ENCODE measurements at places on chromosomes 2 and 18.

DNA sequence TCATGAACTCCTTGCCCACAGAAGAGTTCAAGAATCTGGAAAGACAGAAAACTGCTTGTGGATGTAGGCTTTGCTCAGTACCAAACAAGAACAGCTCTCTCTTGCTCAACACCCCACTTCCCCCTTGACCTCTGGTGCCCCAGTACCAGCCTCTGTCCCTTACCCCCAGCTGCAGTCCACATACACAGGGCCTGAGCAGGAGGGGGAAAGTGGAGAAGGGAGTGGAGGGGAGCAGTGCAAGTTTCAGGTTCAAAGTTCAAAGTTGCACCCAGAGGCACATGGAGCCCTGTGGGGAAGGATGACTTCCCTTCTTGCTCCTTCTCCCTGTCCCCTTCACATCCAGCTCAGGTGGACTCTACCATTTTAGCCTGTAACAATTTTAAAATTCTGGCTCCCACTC, 61.1 kb upstream of the LPIN2 start:
- DNase-seq, result no peak

DNA sequence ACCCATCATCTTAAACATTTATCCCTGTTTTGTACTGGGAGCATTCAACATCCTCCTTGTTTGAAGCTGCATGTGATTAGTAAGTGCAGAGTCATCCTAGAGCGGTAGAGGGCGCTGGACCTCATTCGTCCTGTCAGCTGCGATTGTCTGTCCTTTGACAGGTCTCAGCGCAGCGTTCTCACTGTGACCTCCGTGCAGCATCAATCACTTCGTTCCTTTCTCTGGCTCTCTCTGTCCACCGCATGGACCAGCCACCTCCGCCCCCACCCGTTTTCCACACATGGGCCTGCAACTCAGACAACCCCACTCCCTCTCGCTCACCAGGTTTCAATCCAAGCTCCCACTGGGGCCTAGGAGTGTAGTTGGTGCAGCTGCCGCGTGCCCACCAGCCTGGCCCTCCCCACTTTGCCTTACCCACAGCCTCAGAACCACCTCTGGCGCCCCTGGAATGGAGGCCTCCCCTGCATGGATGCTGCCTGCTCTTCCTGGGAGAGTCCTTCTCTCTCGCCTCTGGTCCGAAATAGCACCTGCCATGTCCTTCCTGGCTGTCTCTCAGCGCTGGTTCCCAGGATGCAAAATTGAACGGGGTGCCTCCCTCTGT, 90.5 kb downstream of the NDUFA10 start:
- peak; percentile 33 for DNase-seq

DNA sequence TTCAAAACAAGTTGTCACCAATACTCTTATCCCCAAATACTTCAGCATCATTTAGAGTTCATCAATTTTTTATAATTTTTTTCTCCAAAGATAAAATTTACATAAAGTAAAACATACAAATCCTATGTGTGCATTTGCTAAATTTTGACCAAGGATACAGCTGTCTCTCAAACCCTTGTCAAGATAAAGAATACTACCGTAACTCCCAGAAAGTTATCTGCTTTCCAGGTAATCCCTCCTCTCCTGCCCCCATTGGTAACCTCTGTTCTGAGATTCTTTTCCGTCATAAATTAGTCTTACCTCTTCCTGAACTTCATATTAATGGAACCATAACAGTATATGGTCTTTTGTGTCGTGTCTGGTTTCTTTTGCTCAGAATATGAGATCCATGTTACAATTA, 49.2 kb downstream of the BCL2L11 start:
- DNase-seq, result no peak

- no peak for DNase-seq
Measured at GRCh38 chr2:199490049-199490448, 32.3 kb upstream of the SATB2 start.

DNA sequence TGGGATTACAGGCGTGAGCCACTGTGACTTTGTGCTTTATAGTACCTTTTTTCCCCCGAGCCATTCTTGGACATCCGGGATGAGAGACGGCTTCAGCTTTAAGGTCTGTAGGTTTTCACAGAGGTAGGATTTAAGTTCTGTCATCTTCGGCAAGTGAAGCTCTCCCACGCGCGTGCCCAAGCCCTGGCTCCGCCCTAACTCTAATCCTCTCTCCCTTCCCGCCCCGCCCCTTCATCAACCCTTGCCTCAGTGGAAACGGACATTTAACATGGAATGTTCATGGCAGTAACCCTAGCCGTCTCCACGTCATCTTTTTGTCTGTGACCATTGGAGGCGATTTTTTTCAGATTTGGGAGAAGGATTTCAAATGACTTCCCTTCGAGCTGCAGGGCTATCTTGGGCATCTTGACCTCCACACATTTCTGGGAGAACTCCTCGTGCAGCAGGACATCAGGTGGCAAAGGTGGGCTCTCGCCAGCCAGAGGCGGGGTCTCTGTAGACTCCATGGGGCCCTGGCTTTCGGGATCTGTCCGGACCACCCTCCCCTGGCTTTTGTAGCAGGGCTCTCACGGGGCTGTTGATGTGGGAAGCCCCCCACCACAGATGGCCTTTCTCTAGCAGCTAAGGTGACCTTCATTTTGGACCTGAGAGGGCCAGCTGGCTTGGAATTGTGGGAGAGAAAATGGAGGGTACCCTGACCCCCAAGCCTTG, 6.8 kb downstream of the COLEC11 start:
- DNase-seq, result no peak

DNA sequence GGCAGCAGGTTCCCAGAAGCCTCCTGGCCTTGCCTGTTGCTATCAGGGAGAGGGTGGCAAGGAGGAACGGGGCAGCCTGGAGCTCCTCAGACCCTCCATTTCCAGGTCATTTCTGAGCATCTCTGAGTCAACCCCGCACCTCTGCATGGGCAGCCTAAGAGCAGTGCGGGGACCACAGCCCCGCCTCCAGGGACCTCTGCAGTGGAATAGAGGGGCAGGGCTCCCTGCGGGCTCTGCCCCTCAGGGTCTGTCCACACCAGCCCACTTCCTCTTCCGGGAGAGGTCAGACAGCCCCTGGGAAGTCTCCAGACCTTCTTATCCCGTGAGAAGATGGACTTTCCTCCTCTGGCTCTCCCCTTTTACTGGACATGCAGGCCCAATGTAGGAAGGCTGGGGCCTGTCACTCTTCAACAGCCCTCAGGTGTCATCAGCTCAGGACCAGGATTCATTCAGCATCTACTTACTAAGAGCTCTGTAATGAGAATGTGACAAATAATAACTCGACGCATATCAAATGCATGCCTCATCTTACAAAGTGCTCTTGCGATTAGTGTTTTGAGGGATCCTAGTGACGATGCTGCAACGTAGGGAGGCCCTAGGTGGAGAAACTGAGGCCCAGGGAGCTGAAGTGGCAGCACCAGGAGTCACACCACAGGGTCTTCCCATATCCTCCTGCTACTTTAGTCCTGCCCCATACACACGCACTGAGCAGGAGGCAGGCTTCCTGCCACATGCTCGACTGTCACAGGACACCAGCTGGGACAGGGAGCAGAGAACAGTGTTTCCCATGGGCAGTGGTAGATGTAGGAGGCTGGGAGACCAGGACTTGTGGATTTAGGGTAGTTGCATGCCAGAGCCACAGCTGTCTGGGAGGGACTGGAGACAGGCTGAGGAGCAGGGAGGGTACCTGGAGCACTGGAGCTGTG, 28.0 kb downstream of the SH2D6 start:
- no peak for DNase-seq

GRCh38 chr18:990197-990596, 85.5 kb downstream of the ADCYAP1 start:
- peak; percentile 23 for DNase-seq

All from NCI-H1092 treated with DMSO at 0.1 percent for 48 hours (cell line).